ENCODE measurements at places on chromosomes 4 and X.

- no peak for DNase-seq
Observed at GRCh38 chr4:86934147-86934770, 552 bp upstream of the AFF1 start.

GRCh38 chr4:170872794-170873193 lies 783.0 kb upstream of the AADAT start:
- no peak for DNase-seq

- DNase-seq, result no peak
Observed at GRCh38 chrX:39532761-39533160, 565.0 kb downstream of the BCOR start.

GRCh38 chrX:17547658-17548057 lies 172.7 kb downstream of the NHS start:
- no peak for DNase-seq

- DNase-seq, result no peak
Observed at GRCh38 chrX:10360116-10360515, 203.3 kb downstream of the CLCN4 start.

DNA sequence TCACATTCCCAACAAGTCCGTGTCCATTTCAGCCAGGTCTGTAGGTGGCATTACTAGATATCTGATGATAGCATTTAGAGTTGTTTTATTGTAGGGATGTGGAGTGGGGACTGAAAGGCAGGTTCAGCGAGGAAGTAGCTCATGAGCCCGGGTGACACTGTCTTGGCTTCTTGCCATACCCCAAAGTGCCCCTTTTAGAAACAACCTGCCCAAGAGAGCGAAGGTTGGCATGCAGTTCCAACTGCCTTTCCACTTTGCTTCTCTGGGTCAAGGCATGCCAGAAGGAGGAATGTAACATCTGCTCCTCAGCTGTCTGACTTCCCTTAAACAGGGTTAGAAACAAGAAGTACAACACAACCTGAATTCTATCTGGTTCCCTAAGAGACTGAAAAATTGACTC lies 9.0 kb downstream of the GRIA3 start:
- DNase-seq, result no peak

DNA sequence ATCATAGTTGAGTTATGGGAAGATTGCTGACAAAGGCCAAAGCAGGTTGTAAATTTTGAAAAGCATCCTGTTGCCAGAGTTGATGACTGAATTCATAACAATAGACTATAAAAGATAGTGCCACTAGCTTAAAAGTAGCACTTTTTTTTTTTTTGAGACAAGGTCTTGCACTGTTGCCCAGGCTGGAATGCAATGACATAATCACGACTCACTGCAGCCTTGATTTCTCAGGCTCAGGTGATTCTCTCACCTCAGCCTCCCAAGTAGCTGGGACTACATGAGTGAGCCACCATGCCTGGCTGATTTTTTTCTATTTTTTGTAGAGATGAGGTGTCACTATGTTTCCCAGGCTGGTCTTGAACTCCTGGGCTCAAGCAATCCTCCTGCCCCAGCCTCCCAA lies 122.7 kb downstream of the SPOCK3 start:
- no peak for DNase-seq

DNA sequence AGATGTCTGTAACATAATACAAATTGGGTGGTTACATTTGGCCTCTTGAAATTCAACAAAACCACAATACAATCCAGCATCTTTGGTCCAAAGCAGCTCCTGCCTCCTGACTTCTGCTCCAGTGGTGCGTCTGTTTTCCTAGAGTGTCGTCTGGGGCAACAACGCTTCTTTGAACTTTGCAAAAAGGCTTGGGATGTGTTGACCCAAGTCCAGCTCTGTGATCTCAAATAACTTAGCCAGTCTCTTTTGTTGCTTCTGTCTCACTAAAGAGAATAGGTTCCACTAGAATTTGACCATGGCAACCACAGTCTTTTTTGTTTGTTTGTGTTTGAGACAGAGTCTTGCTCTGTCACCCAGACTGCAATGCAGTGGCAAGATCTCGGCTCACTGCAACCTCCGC lies 324.0 kb downstream of the DHRSX start:
- no peak for DNase-seq

DNA sequence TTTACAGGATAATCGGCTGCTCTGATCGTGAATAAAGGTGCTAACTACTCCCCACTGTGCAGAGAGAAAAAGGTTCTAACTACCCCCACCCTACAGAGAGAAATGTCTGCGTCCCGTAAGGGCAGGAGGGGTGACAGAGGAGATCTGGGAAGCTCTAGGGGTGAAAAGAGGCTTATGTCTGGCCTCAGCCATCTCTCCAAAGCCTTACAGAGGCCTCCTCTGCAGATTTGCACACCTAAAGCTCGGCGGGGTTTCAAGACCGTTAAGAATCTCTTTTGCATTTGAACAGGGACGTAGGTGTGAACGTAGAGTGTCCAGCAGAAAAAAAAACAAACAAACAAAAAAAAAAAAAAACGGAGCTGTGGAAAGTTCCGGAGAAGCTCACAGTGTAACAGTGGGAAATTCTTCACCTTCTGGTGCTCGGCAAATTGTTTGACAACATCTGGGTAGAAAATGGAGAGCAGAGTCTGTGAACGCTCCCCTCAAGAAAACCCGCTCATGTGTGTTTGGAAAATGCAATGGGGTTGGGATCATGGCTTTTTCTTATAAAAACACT lies 161.0 kb downstream of the SHOX start:
- no peak for DNase-seq

GRCh38 chr4:173698557-173699262 lies 168.7 kb upstream of the HAND2 start:
- DNase-seq, result no peak

DNA sequence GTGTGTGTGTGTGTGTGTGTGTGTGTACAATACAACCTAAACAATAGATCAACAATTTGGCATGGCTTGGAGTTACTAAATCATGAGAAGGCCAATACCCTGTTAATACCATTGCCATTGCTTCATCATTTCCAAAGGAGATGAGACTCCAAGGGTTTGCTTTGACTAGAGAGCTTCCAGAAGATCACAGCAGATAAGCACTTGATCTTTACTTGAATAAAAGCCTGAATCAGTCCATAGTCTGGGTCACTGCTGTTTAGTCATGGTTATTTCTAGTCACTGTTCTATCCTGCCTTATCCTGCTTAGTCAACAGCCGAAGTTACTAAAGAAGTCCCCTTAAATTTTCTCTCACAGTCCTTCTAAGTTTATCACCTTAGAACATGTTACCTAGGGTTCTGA lies 58.2 kb downstream of the RAB40AL start:
- DNase-seq, result no peak

GRCh38 chr4:159562366-159562765 lies 459.5 kb downstream of the RAPGEF2 start:
- no peak for DNase-seq

DNA sequence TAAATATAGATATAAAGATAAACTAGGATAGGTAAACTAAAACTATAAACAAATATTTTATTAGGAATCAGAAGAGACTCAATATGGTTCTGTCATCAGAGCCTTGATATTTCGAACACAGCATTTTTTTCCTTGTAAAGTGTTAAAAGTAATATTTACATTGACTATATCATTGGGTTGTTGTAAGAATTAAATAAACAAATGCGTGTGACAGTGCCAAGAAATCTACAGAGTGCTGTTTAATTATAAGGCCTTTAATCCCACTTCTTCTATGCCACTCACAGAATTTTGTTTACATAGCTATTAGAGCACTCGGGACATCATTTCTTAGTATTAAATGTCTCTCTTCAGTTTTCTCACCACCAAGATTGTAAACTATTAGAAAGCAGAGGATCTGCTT lies 807.4 kb downstream of the FSTL5 start:
- no peak for DNase-seq

DNA sequence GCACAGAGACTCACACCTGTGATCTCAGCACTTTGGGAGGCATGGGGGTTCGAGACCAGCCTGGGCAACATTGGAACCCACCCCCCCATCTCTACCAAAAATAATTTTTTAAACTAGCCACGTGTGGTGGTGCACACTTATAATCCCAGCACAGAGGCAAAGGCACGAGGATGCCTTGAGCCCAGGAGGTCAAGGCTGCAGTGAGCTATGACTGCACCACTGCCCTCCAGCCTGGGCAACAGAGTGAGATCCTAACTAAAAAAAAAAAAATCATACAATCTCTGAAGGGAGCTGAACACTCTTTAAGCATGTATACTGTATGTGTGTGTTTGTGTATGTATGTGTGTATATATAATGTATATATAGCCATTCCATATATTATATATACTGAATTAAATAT lies 2.5 kb upstream of the PRKX start:
- no peak for DNase-seq

GRCh38 chrX:39439906-39440798 lies 638.9 kb downstream of the MID1IP1 start:
- no peak for DNase-seq

DNA sequence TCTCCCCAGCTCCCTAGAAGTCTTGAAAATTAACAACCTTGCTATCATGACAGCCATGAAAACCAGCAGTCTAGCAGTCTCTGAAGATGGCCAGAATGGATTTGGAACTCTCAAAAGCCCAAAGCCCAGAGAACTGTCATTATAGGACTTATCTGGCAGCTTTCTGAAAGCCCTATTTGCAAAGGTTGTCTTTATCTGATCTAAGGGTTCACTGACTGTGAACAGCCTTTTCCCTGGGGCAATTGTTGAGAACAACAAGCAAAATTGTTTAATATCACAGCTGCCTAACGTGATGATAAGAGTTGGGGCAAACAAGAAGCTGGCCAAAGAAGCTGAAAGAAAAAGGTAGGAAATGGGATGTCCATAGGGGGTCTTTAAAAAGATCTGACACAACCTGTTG lies 20.9 kb upstream of the KLHL8 start:
- no peak for DNase-seq
